Motor neuron (in vitro differentiated cells): ENCODE measurements at places on chromosomes 4 and X. TPM values are rescaled to one million over a fixed set of nuclear protein-coding genes. Genes with fewer than 3 reads are reported as not detected.

DNA sequence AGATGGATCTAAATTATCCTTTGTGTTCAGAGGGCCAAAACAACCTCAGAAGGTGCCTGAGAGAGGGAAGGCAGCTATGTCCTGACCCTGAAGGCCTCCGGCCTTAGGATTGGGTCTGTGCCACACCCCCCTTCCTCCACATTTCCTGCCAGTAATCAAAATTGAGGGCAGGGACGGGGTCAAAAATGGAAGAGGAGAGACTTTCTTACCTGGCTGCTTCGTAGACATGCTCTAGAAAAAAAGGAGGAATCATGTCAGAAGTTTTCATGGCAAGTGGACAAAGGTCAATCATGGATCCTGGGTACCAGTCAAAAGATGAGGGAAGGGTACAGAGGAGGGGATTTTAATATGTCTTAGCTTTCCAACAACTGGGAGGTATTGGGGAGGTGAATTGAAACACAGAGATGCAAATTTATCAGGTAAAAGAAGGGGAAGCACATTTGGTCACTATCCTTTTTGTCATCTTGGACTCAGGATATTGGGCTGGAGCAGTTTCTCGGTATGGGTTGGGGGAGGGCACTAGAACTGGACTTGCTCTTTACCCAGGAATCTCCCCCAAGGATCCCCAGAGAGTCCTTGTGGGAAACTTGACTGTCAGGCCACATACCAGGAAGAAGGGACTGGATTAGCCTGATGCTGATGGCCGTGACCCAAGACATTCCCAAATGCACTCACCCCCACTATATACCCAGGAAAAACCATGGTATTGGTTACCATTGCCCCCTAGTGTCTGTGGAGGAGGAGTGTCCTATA, 17.1 kb downstream of the VSIG4 start:
- ATAC-seq, result no peak

DNA sequence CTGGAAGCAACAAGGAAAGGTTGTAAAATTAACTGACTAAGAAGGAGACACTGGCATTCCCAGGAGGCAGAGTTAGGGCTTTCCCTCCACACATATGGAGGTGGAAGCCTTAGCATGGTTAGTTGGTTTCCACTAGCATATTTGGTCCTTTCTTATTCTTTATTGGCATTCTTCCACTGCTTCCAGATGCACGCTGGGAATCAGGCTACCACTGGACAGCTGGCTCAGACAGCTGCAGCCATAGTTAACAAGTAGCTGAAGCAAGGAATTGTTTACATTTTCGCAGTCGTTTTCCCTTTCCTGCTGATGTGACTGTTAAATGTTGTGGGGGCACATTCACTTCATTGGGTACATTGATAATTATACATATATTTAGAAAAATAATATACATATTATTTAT, 169.2 kb downstream of the GRIA2 start:
- ATAC-seq, result no peak

- no peak for ATAC-seq
Observed at GRCh38 chr4:142901166-142901662, 55.1 kb upstream of the INPP4B start.

- ATAC-seq, result no peak
Observed at GRCh38 chrX:119190831-119191230, 45.3 kb upstream of the PGRMC1 start.

DNA sequence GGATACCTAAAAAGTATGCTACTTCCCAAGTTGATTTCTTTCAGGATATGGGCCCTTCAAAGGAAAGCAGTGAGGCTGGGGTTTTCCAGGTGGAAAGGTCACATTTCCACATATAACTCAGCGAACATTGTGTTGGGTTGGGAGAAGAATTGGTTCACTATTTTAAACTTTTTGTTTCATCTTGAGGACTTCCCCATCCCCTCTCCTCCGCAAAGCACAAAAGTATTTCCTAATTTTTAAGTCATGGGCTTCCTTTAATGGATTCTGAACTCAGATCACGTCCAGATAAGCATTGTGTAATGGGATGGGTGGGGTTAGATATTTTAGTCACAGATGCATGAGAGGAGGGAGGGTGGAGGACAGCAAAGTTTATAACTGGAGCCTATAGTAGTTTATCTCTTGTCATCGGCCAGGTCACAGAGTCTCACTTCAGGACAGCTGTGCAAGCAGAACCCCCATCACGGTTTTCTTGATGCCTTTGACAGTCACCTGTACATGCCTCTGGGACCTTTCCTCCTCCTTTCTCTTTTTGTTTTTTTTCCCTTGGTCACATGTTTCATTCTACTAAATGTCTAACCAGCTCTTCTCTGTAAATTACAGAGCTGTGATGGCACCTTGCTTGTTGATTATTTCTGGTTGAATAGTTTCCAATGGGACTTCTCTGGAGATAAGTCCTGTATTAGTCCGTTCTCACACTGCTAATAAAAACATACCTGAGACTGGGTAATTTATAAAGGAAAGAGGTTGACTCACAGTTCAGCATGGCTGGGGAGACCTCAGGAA, 115.4 kb downstream of the PTTG2 start:
- no peak for ATAC-seq

DNA sequence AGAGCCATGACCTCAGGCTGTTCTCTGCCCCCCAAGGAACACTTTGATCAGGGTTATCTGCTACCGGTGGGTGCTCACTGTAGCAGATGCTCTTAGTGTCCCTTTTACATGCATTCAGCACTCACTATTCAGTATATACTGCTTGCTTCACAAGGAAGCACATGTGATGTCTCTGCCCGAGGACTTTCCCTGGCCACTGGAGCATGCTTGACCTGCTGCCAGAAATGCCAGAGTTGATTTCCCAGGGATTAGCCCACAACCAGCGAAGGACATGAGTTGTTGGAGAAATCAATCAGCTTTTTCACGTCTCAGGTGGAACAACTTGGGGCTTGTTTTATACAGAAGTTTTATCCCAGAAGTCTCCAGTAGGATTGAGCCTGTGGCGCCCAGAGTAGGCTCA, 51.2 kb upstream of the RPS6KA3 start:
- no peak for ATAC-seq

DNA sequence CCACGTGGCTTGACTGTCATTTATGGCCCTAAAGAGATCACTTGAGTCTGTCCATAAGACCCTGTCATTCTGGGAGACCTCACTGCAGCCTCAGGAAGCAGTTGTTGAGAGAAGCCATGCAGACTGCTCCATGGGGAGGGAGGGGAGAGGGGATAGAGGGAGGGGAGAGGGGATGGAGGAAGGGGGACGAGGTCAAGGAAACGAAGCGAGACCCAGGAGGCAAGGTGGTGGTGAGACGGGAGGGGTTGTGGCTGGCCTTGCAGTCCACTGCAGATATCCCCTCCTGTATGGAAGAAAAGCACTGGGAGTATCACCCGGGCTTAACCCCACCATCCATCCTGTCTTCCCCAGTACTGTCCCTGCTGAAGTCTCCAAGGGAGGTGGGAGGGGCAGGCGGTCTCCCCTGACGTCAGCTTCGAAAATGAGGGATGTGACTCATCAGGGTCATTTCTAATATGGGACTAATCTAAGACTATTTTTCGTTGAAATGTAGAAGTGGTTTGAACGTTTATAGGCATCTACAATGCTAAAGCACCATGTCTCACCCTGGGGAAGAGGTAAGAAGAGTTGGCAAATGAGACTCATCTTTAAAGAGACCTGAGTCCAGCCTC, 5.6 kb downstream of the TMEM255A start:
- no peak for ATAC-seq

DNA sequence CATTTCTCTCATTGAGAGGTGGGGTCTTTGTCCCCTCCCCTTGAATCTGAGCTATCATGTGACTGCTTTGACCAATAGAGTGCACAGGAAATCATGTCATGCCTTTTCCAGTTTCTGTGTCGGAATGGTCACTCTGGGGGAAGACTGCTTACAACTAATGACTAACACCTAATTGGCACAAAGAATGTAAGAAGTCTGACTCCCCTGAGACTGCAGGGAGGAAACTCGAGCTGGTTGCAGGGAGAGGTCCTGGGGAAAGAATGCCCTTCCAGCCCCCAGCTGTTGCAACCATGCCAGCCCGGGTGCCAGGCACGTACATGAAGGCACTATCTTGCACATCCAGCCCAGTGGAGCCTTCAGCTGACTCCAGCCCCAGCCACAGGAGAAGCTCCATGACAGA, 254.2 kb downstream of the DHX15 start:
- ATAC-seq, result no peak

DNA sequence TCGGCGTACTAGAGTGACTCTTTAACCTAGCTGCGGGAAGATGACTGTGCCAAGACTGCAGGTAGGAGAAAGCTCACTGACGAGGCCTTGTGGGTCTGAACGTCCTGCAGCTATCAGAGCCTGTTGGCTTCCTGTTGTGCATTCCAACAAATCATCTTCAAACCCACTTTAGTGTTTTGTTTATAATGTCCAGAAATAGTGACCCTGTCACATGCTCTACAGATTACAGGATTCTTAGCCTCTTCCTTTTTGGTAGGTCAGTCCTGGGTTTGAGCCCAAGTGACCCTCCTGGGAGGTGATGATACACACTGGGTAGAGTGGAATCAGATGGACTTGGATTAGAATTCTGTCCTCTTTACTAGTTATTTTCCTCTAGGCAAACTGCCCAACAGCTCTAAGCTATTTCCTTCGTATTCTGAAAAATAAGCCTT, 33.2 kb downstream of the HTT start:
- no peak for ATAC-seq

HTN1 gene
- 0.28 and 0.34 TPM in 2 replicates for total RNA-seq

MAGEA2 gene
- total RNA-seq, result 0.47 and 0.53 TPM in 2 replicates

FRMD7 gene
- 0.31 and 0.38 TPM in 2 replicates for total RNA-seq

MID1 gene
- total RNA-seq, result 31.9 and 34.7 TPM in 2 replicates

F8A1 gene
- total RNA-seq, result 11.5 and 13.8 TPM in 2 replicates

GYPE gene
- total RNA-seq, result 0.70 and 0.83 TPM in 2 replicates
